ENCODE measurements at places on chromosomes 2 and 18.
A peak's percentile ranks its signal among the peaks of the same experiment; 100 is the strongest.

- DNase-seq = no peak
These were observed 38.4 kb downstream of the ABCB11 start for GRCh38 chr2:168992591-168993349.

GRCh38 chr2:69103419-69103818, 90.4 kb downstream of the ANTXR1 start:
- no peak for DNase-seq

DNA sequence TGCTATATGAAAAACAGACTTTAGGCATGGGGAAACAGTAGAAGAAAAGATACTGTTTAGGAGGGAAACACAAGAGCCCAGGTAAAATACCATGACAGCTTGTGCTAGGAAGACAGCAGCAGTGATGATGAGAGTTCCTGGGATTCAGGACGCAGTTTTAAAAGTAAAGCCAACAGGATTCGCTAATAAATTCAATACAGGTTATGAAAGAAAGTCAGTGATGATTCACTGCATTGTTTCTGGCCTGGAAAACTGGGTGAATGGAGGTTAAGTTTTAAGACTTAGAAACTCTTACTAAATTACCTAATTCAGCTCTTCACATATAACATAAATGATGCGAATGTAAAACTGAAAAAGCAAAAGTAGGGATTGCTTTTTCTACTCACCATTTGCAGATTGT, 27.9 kb upstream of the RNU4ATAC start:
- DNase-seq = no peak

DNA sequence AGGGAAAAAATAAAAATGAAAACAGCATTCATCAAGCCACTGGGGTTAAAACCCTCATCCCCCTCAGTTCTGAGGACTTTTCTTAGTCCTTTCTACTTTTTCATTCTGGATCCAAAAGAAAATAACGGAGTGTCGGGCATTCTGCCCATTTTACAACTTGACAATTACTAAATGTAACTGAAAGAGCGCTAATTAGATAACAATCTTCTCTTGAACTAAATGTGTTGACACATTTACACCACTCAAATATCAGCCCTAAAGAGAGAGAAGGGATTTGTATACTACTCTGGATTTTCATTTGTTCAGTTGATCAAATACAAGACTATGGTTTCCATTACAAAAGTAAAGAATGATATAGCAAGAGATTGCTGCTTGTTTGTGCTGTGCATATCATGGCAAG, 27.5 kb downstream of the ABCA12 start:
- no peak for DNase-seq

- no peak for DNase-seq
These were observed 42.2 kb downstream of the FRZB start for GRCh38 chr2:182824056-182824766.

DNA sequence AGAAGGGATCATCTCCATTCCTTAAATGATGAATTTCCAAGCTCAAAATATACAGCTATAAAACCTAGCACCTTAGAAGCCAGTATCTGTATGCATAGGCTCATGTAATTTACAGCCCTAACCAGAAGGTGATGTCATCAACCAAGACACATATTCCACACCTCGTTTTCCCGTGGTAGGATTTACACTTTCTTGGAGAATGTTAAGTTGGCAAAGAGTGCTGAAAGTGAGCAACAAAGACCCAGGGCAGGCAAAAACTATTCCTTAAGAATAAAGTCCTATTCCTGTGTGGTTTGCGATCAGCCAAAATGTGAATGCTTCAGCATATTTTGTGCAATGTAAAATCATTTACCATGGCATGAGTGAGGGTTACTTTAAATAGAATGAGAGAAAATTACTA, 247.1 kb downstream of the OSR1 start:
- DNase-seq = no peak

DNA sequence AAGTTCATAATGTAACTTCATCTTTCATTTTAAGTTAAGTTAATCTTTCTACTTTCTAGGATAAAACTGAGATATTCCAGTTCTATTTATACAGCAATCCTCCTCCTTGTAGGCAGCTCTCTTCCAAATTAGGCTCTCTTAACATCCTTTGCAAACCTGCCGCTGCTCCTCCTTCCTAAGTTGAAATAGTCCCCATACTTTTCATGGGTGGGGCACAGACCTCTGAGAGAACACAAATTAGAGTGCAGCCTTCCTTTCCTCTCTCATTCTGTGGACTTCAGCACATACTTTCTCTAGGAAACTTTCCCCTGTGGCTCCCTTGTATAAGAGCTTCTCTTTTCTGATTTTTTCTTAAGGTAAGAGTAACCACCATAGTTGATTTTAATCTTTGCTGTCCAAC, 28.3 kb downstream of the TWSG1 start:
- DNase-seq = no peak

GRCh38 chr2:128661311-128661710, 342.6 kb upstream of the HS6ST1 start:
- no peak for DNase-seq

DNA sequence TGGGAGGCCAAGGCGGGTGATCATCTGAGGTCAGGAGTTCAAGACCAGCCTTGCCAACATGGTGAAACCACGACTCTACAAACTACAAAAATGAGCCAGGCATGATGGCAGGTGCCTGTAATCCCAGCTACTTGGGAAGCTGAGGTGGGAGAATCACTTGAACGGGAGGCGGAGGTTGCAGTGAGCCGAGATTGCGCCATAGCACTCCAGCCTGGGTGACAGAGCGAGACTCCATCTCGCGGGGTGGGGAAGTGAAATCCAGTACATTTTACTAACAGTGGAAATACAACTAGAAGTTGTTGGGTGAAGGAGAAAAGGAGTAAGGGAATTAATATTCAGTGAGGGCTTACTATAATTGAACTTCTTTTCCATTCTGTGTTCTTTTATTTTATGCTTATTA, 13.2 kb upstream of the ENOSF1 start:
- no peak for DNase-seq

DNA sequence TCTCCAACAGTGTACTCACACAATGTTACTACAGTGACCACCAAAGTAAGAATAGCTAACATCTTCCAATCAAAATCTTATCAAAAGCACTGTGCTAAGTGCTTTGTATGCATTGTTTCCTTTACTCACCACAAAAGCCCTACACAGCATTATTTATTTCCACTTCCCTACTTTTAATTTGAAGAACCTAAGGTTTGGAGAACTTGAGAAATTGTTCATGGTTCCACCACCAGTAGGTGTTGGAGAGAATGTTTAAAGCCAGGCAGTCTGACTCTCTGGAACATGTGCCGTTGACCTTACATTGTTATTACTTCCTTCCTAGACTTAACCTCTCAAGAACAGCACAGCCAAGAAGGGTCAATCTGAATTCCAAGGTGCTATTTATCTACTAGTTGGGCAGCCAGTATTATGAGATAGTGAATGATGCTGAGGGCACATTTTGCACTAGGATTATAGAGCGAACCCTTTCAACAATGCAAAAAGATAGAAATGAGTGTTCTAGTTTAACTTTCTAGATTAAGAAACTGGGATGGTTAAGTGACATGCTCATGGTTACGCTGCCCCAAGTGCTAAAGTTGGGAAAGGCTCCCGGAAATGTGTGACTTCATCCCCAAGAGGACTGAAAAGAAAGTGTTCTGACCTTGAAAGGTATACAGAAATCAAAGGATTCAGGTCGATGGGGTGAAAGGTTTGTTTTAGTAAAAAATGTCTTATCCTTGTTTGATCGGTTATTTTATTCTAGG, 55.2 kb upstream of the FAM136A start:
- no peak for DNase-seq

DNA sequence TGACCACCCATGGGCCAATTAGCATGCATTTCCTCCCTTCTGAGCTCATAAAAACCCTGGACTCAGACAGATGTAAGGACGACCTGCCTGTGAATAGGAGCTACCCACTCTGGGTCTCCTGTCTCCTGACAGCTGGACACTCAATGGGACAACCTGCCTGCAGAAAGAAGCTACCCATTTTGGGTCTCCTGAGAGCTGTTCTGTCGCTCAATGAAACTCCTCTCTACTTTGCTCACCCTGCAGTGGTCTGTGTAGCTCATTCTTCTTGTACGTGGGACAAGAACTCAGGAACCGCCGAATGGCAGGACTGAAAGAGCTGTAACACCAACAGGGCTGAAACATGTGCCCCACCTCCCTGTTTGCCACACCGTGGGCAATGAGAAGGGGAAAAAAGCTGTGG, 60.3 kb upstream of the DYNC1I2 start:
- no peak for DNase-seq

- DNase-seq = no peak
These were observed 5.6 kb downstream of the TBR1 start for GRCh38 chr2:161421686-161422085.

GRCh38 chr2:229109195-229109594, 161.9 kb downstream of the PID1 start:
- DNase-seq = no peak

DNA sequence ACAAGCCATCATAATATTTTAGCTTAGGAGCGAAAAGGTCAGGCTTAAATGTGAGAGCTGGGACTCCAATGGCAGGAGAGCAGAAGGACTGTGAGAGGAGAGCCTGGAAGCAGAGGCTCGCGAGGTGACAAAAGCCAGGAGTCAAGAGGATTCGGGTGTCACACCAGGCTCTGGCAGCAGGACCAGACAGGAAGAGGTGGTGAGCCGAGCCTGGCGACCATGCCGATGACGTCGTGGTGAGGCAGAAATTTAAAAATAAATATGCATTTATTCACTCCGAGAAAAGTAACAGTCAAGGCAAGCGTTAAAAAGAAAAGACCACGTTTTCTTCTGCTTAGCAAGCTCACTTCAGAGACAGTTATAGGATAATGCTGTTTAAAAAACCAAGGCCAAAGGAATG, 31.3 kb upstream of the ZNF236 start:
- DNase-seq = no peak

DNA sequence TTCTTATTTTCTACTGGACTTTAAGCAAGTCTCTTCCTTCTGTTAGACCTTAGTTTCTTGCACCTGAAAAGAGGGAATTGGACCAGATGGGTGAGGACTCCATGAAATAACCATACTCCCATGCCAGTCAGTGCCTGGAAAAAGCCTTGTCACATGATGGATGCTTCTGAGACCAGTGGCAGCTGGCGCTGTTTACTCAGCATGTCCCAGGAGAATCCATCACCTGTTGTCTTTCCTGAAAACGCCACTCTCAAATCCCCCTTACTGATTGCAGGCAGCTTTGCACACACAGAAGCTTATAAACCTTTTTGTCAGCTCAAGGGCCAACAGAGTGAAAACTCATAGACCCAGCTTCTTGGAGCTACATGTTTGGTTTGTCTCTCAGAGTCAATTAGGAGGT, 117.6 kb downstream of the POLE4 start:
- no peak for DNase-seq

GRCh38 chr2:178514664-178515063, 34.4 kb downstream of the PLEKHA3 start:
- no peak for DNase-seq

GRCh38 chr18:64966667-64967066, 784.1 kb upstream of the CDH7 start:
- no peak for DNase-seq

DNA sequence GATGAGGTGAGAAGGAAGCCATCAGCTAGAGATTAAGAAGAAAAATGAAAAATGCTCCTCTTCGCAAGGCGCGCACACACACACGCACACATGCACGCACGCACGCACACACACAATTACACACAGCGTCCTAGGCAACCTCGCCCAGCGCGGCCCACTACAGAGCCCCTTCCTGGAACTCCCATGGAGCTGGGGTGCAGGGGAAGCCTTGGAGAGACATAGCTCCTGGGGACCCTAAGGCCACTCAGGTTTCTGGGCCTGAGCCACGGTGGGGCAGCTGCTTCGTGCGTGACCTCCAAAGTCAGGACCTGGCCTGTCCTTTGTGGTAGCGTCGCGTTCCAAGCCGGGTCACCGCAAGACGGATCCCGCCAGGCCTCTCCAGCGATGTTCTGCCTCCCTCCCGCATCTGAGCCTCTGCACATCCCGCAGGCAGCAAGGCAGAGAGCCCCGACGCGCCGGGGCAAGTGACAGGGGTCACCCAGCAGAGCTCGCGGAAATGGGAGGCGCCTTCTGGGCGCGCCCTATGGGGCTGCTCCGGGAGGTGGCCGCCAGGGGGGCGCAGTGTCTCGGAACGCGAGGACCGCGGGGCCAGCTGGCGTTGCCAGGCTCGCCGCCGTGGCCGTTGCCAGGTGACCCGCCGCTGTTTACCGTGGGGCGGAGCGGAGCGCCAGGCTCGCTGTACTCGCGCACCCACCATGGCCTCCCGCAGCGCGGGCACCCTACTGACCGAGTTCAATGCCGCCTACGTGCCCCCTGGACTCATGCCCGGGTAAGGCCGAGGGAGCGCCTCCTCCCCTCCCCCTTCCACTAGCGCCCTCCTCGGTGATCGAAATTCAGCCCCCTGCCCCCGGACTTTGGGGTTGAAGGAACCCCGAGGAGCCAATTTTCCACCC, 79.0 kb downstream of the CIB4 start:
- peak; percentile 34 for DNase-seq

GRCh38 chr18:62331581-62332356, 6.7 kb downstream of the TNFRSF11A start:
- DNase-seq = no peak

GRCh38 chr2:210662560-210662959, 106.2 kb downstream of the CPS1 start:
- DNase-seq = no peak

GRCh38 chr2:205175831-205176230, 506.5 kb upstream of the NRP2 start:
- DNase-seq = no peak

DNA sequence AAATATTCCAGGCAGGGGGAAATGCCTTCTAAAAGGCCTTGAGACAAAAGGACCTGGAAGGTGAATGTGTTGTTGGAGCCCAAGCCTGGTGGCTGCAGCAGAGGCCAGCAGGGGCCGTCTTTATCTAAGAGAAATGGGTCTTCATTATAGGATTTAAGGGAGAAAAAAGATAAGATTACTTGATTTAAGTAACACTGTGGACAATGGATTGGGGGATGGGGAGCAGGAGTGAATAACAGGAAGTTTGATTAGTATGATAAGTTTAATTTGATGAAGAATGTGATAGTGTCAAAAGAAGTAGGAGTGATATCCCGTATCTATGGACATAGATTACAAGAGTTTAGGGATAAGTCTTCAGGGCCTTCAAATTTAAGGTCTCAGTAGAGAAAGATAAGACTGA, 64.2 kb downstream of the WDR75 start:
- DNase-seq = peak; percentile 26

- no peak for DNase-seq
These were observed 299.1 kb upstream of the SLC14A2 start for GRCh38 chr18:45316127-45316526.
